ENCODE measurements at places on chromosomes 3 and 15.
A peak's percentile ranks its signal among the peaks of the same experiment; 100 is the strongest.

- DNase-seq: no peak
Measured at GRCh38 chr3:100540791-100541334, 48.4 kb downstream of the TMEM45A start.

GRCh38 chr15:61141497-61142125 lies 87.5 kb downstream of the RORA start:
- DNase-seq: no peak

DNA sequence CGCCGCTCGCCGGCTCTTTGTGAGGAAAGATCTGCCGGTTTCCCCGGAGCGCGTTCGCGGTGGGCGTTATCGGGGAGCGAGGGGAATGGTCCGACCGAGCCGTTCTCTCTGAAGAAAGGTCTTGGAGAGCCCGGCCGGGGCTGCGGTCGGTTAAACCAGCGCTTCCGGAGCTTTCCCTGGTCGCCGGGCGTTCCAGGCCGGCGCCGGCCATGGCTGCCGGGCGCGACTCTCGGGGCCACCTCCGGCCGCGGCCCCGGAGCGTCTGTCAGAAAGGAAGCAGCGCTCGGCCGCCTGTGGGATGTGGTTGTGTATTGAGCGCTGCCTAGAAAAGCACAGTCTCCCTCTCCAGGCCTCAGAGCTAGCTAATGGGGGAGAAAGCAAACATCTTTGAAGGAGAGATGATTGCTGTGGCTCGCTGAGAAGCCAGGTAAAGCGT lies 731 bp downstream of the FYTTD1 start:
- peak; percentile 34 for DNase-seq

DNA sequence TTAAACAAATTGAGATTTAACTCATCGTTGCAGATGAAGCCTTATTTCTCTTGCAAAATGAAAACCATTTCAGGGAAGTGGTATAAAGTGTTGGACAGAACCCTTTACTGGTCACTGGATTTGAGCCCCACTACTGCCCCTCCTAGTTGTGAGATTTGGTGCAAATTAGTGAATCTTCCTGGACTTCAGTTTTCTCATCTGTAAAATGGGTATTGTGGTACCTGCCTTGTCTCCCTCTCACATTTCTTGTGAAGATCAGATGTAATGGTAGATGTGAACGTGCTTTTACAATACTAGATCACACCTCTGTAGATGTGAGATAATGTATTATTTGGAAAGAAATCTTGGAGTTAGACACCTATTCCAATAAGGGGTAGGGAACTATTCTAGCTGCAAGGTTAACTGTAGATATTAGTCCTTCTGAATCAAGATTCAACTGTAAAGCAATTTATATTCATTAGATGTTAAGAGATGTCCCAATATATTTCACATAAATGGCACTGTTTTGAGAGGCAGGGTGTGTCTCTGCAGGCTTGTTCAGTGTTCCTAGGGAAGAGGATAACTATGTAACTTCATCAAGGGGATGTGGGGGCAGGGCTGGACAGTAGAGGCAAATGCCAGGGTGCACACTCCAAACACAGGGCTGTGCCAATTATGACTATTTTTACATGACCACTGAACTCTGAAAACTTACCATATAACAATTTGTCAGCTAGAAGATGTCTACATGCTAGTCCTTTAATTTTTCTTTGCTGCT lies 112.4 kb upstream of the PFN2 start:
- DNase-seq: no peak

DNA sequence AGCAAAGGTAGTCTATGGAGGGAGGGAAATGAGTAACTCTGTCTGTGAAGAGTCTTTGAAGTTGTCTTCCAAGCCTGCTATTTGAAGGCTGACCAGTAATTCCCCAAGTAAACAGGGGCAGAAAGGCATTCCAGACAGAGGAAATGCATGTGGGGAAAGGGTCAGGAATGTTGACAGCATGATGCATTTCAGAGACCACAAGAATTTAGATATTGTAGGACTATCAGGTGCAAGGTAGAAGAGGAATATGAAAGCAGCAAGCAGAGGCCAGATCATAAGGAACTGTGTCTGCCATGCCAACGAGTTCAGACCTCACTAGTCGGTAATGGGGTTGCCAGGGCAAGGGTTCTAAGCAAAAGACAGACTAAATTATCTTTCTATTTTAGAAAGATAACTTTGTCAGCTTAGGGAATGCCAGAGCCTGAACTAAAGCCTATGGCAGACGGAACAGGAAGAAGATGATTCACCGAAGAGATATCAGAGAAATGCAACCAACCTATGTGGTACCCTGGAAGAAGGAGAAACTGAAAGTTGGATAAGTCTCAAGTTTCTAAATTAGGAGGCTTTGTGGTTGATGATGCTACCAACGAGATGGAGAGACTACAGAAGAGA lies 327.0 kb upstream of the RORA start:
- no peak for DNase-seq

GRCh38 chr3:120526011-120526870 lies 69.9 kb upstream of the NDUFB4 start:
- no peak for DNase-seq

GRCh38 chr3:155676252-155676981 lies 68.5 kb downstream of the PLCH1 start:
- no peak for DNase-seq

- DNase-seq: no peak
Measured at GRCh38 chr3:129557548-129557894, 14.5 kb downstream of the H1-8 start.

Measured in stimulated activated CD8-positive, alpha-beta memory T cell treated with anti-CD3 and anti-CD28 coated beads, Interleukin-15, amount 100 ng/mL, for 24 hours (primary cell).